ENCODE measurements at places on chromosomes 12 and 14. TPM values are rescaled to one million over a fixed set of nuclear protein-coding genes. Genes with fewer than 3 reads are reported as not detected.

GRCh38 chr14:90498198-90498597 is 101.4 kb downstream of the CALM1 start:
- DNase-seq, result no peak
- H3K36me3 ChIP-seq, result no peaks in the 10 kb centered on the region
- peaks cover 7% of the 10 kb centered on the region for H3K4me1 ChIP-seq
- no peak overlapping the region for H3K27ac ChIP-seq

- H3K27me3 ChIP-seq, result no peaks in the 10 kb centered on the region
- DNase-seq, result no peak
- no peak overlapping the region for H3K4me3 ChIP-seq
- H3K4me1 ChIP-seq, result peaks cover 14% of the 10 kb centered on the region
- no peaks in the 10 kb centered on the region for H3K36me3 ChIP-seq
Observed at GRCh38 chr12:88746386-88746785, 166.1 kb upstream of the KITLG start.

DNA sequence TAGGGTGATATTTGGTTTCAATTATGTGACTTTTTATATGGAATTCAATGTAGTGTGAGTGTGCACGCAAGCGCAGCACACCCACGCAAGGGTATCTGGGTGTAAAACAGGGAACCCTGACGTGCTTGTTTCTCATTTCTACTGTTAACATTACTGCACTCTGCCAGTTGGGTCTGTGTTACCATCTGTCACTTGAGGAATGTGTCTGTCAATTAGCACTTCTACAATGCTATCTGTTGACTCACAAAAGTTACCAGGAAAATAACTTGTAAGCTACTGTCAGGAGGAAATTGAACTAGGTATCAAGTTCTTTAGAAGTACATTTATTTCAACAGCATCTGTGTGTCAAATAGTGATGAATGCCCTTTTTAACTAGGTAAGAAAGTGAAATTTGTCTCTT is 695.5 kb upstream of the LRFN5 start:
- H3K27ac ChIP-seq, result no peak overlapping the region
- DNase-seq, result no peak
- H3K27me3 ChIP-seq, result no peaks in the 10 kb centered on the region
- H3K4me1 ChIP-seq, result no peaks in the 10 kb centered on the region

DNA sequence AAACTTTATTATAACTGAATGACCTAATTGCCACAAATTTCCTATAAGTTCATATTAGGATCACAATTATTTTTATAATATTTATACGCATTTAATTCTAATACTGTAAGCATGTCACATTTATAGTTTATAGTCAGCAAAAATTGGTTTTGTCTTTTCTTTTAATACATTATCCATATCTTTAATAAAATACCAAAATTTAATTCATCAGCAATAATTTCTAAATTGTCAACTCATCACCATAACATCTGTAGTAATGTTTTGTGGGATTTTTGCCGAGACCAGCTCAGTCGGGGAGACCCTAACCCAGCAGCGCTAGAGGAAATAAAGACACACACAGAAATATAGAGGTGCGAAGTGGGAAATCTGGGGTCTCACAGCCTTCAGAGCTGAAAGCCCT is 254.2 kb downstream of the KIF21A start:
- DNase-seq, result no peak
- no peak overlapping the region for H3K4me3 ChIP-seq
- no peaks in the 10 kb centered on the region for H3K36me3 ChIP-seq
- H3K4me1 ChIP-seq, result no peaks in the 10 kb centered on the region
- no peak overlapping the region for H3K27ac ChIP-seq

DNA sequence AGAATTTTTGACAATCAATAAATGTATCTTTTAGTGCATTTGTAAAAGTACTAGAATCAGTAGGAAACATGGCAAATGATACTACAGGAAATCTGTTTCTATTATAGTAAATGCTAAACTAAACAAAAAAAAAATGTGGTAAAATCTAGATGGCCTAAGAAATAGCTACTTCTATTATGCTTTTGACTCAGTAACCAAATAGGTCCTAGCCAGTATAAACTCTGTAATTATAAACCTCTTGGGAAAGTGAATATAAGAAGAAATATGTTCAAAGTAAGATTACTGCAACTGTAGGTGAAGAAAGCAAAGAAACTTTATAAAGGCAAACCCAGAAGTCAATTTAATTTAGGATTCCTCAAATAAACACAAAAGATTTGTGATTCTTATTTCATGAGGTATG is 581.2 kb downstream of the LRFN5 start:
- H3K36me3 ChIP-seq, result no peaks in the 10 kb centered on the region
- no peaks in the 10 kb centered on the region for H3K27me3 ChIP-seq
- no peak overlapping the region for H3K4me3 ChIP-seq

- no peak overlapping the region for H3K27ac ChIP-seq
- H3K27me3 ChIP-seq, result no peaks in the 10 kb centered on the region
- H3K36me3 ChIP-seq, result peaks cover 3% of the 10 kb centered on the region
- H3K4me3 ChIP-seq, result no peak overlapping the region
- no peak for DNase-seq
Observed at GRCh38 chr14:52377940-52378339, 63.8 kb downstream of the PTGER2 start.

- no peak overlapping the region for H3K27ac ChIP-seq
- H3K4me1 ChIP-seq, result peaks cover 10% of the 10 kb centered on the region
- no peaks in the 10 kb centered on the region for H3K36me3 ChIP-seq
- no peak overlapping the region for H3K4me3 ChIP-seq
Observed at GRCh38 chr12:127550271-127550670, 716.7 kb upstream of the TMEM132C start.

- no peak for DNase-seq
- no peak overlapping the region for H3K4me3 ChIP-seq
- no peaks in the 10 kb centered on the region for H3K36me3 ChIP-seq
- no peak overlapping the region for H3K27ac ChIP-seq
- H3K4me1 ChIP-seq, result peaks cover 27% of the 10 kb centered on the region
- no peaks in the 10 kb centered on the region for H3K27me3 ChIP-seq
Observed at GRCh38 chr12:106632797-106633450, 50.1 kb downstream of the RFX4 start.

DNA sequence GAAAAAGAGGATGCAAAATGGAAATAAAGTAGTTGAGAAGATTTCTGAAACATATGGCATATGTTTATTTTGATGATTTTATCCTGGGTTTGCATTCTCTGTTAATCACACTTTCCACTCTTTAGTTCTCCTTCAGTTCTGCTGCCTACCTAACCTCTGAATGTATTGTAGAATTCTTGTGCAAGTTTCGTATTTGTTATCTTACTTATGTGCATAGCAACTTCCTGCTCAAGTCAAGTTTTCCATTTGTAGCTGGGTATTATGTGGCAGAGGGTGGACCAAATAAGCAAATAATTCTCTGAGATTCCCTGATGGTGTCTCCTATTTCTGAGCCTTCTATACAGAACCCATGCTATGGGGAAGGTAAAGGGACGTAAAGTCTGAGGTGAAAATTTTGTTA is 381.6 kb downstream of the FOXG1 start:
- H3K27me3 ChIP-seq, result no peaks in the 10 kb centered on the region
- H3K4me1 ChIP-seq, result no peaks in the 10 kb centered on the region
- H3K36me3 ChIP-seq, result no peaks in the 10 kb centered on the region
- DNase-seq, result no peak

DNA sequence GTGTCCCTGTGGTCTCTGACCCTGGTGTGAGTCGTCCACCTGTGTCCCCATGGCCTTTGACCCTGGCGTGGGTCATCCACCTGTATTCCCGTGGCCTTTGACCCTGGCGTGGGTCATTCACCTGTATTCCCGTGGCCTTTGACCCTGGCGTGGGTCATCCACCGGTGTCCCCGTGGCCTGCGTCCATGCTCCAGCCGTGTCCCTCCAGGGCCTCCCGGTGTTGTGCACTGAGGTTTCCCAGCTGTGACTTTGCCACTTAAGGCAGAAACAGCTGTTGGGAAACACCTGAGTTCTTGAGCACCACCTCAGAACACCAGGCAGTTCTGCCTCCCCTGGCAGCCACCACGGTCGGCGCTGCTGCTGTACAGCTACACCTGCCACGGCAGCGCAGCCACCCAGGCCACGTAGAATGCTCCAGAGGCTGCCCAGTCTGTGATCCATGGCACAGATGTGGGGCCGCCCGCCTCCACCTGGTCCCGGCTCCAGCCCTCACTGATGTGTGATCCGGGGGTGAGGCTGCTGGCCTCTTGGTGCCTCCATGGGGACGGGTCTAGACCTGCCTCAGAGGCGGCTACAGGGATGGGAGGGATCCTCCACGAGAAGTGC is 69.1 kb upstream of the GALNT9 start:
- H3K27ac ChIP-seq, result no peak overlapping the region
- no peaks in the 10 kb centered on the region for H3K4me1 ChIP-seq
- DNase-seq, result no peak

- H3K4me1 ChIP-seq, result no peaks in the 10 kb centered on the region
- no peak for DNase-seq
- H3K27me3 ChIP-seq, result peaks cover 5% of the 10 kb centered on the region
- no peak overlapping the region for H3K27ac ChIP-seq
Observed at GRCh38 chr12:81010641-81011040, 67.2 kb upstream of the ACSS3 start.

DNA sequence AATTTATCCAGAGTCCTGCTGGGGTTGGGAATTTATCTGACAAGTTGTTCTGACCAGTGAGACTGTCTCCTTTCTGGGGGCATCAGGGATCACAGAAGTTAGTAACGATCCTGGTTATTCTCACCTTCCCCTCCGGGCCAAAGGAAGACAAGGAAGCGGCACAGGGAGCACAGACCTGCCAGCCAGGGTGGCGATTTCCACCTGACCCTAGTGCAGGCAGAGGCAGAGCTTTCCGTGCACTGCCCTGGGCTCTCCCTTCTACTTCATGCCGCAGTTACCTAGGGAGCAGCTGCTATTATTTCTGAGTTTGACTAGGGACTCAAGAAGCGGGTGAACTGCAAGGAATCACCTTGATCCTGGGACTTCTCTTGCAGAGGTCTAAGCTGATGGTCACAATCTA is 7.4 kb downstream of the TMEM106C start:
- H3K4me3 ChIP-seq, result no peak overlapping the region
- peaks cover 18% of the 10 kb centered on the region for H3K36me3 ChIP-seq

- no peak overlapping the region for H3K4me3 ChIP-seq
- no peaks in the 10 kb centered on the region for H3K27me3 ChIP-seq
- DNase-seq, result no peak
Observed at GRCh38 chr12:23810329-23810902, 139.1 kb downstream of the SOX5 start.

- no peak overlapping the region for H3K4me3 ChIP-seq
- H3K36me3 ChIP-seq, result peaks cover 19% of the 10 kb centered on the region
- DNase-seq, result peak; percentile 77
- peaks cover 3% of the 10 kb centered on the region for H3K4me1 ChIP-seq
- no peaks in the 10 kb centered on the region for H3K27me3 ChIP-seq
- no peak overlapping the region for H3K27ac ChIP-seq
Observed at GRCh38 chr12:8108808-8109398, 14.5 kb upstream of the CLEC4A start.

DNA sequence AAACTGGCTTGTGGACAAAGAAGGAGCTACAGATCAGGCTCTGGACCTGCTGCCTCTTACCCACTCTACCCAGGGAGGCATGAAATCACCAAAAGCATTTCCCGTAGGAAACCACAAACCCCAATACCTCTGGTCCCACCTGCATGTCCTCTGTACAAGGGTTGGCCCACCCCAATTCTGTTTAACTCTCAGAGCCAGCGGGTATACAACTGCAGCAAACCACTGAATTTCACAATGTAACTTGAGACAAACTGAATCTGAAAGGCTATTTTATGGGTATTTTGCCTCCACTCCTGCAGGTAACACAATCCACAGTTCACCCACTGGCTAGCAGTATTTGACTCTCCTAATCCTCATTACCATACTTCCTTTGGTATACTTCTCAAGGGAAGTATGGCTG is 16.5 kb downstream of the SIX1 start:
- peaks cover 4% of the 10 kb centered on the region for H3K4me1 ChIP-seq
- no peaks in the 10 kb centered on the region for H3K36me3 ChIP-seq
- H3K27ac ChIP-seq, result no peak overlapping the region

GRCh38 chr12:49255857-49256637 is 8.8 kb upstream of the TUBA1C start:
- H3K27me3 ChIP-seq, result peaks cover 2% of the 10 kb centered on the region
- no peak for DNase-seq
- H3K4me1 ChIP-seq, result peaks cover 4% of the 10 kb centered on the region
- H3K4me3 ChIP-seq, result no peak overlapping the region
- peak overlapping the region; percentile 27 for H3K27ac ChIP-seq

DNA sequence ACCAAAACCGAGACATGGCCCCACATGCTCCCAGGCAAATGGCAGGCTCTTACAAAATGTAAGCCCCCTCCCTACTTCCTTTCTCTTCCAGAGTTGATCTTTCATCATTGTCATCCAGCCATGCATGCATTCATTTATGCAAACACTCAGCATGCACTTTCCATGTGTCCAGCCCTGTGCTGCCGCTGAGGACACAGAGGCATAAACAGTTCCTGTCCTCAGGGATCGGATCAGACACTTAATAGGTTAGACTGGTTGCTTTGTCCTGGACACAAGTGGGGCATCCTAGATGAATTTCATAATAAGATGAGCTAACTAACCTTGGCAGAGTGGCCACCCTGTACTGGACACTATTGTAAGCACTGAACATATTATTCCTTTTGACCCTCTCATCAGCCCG is 23.1 kb downstream of the PRIMA1 start:
- H3K36me3 ChIP-seq, result no peaks in the 10 kb centered on the region
- H3K4me3 ChIP-seq, result no peak overlapping the region
- H3K27me3 ChIP-seq, result no peaks in the 10 kb centered on the region
- DNase-seq, result no peak
- H3K27ac ChIP-seq, result no peak overlapping the region

DNA sequence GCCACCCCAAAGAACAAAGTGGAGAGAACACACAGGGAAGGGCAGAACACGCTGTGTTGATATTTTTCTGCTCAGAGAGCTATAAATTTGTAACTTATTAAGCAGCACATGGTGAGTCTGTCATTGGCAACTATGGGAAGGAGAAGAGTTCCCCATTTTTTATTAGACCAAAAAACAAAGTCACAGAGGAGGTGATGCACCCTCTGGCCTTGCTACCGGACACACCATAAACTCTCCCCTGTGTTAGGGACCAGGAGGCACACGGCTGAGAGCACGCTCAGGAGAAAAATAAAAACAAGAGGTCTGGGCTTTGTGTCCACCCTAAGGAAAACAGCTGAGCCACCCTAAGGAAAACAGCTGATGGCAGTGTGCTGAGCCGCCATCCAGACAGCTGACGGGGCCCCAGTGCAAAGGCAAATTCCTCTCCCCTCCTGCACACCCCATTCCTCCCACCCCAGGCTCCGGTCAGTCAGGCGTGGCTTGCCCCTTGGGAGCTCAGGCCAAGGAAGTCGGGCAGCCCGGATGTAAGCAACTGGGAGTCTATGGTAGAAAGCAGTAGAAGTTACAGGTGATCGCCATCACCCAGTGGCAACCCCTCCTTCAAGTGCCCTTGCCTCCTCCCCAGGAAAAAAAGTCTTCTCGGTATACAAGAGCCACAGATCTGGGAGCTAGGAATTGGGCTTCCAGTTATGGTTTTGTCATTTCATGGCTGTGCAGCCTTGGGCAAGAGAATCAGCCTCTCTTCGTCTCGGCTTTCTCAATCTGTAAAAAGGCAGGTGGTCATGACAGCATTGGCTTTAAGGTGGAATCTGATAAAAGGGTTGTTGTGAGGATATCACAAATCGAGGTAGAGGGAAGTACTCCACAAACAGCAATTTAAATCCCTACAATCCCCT is 2.4 kb downstream of the PXN start:
- H3K27ac ChIP-seq, result peak overlapping the region; percentile 55
- peaks cover 61% of the 10 kb centered on the region for H3K4me1 ChIP-seq
- H3K27me3 ChIP-seq, result peaks cover 3% of the 10 kb centered on the region
- no peak for DNase-seq
- peak overlapping the region; percentile 92 for H3K4me3 ChIP-seq

The PLCZ1 gene
- total RNA-seq, result not detected

The SLC17A8 gene
- not detected for total RNA-seq

The NFE2 gene
- total RNA-seq, result not detected

The TAS2R13 gene
- 1.0 TPM for total RNA-seq

The IFI27L2 gene
- total RNA-seq, result 30.4 TPM

The FAIM2 gene
- total RNA-seq, result 0.73 TPM

The DBX2 gene
- not detected for total RNA-seq

Measured in neural crest cell (in vitro differentiated cells).